Activated T-cell treated with anti-CD3 and anti-CD28 coated beads, Interleukin-2, amount 50 U/mL, for 72 hours (primary cell): ENCODE measurements at places on chromosomes 16 and 17. TPM values are rescaled to one million over a fixed set of nuclear protein-coding genes. Genes with fewer than 3 reads are reported as not detected.

DNA sequence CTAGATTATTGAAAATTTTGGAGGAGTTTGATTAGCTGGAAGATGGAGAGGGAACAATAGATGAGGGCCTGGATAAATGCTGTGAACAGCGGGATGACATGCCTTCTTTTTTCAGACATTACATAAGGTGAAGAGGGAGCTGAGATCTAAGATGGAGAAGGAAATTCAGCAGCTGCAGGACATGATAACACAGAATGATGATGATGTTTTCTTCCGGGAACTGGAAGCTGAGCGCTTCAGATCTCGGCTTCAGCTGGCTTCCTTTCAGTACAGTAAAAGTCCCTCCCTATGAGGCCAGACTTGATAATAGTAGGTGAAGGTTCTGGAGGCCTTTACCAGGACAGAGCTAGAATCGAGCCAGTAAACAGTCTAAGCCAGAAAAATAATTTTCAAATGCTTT, 30.7 kb downstream of the CEP95 start:
- DNase-seq = no peak

- DNase-seq = no peak
These were observed 2.5 kb upstream of the ST6GALNAC2 start for GRCh38 chr17:76588182-76588581.

Gene PPY
- total RNA-seq = not detected

GRCh38 chr17:79325709-79326430, 251.2 kb downstream of the ENGASE start:
- no peak for DNase-seq

DNA sequence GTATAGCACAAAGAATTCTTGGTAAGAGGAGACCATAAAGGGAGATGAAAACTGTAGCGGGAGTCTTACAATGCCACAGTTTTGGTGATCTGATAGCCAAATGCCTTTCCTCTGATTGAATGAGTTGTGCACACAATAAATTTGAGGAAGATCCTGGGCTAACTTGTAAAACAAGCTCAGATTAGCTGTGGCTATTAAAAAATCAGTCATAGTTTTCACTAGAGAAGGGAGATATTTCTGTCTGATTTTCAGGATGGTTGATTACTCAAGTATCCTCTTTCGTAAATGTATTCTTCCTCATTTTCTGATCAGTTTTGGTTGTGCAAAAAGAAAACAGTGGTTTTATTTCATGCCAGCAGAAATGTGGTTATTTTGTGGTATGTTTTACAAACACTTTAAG, 9.1 kb upstream of the METTL9 start:
- DNase-seq = no peak

DNA sequence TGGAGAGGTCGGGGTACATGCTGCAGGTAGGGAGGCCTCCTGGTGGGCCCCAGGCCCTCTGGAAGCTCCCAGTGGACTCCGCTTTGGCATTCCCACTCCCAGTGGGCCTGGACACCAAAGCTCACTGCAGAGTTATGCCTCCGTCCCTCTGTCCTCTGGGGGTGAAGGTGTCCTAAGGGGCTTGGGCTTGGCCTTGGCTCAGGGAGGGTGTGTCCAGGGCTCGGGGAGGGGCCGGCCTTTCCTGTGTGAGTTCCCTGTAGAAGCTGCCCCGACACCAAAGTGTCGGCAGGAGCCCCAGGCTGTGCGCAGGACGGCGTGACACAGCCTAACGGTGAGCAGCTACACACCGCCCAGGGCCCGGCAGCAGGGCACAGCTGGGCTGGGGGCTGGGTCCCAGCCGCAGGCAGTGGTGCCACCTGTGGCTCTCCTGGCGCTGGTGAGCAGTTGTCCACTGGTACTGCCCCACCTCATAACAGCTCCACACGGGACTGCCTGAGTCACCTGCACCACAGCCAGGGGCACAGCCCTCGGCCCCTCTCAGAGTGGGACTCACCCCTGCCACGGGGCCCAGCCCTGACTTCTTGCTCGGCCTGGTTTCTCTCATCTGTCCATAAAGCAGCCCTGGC, 6.1 kb downstream of the TEPSIN start:
- DNase-seq = no peak

Gene AGRP
- not detected for total RNA-seq

GRCh38 chr16:78689536-78689935, 590.1 kb downstream of the WWOX start:
- no peak for DNase-seq

Gene KLHL10
- total RNA-seq = 0.36 TPM

Gene GPR179
- 0.60 TPM for total RNA-seq

Gene ASPHD1
- 0.82 TPM for total RNA-seq

Gene ASGR2
- total RNA-seq = not detected

Gene CETP
- not detected for total RNA-seq

- DNase-seq = no peak
These were observed 42.9 kb downstream of the GAS7 start for GRCh38 chr17:10155371-10156076.

DNA sequence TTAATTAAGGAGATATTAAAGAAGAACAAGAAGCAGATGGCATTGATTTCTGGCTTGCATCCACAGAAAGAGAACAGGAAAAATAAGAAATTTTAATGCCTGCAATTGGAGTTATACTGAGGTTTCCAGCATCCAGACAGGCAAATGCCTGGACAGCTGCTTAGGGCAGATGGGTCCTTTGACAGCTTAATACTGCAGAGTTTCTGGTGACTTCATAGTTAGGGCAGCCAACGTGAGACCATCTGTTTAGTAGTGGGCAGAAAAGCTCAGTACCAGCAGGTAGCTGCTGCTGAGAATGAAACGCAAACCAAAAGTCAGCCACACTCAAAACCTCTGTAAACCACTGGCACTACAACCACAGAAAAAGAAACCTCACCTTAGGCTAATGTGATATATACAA, 109.8 kb downstream of the CDK5R1 start:
- DNase-seq = peak; percentile 4

- DNase-seq = no peak
These were observed 40.8 kb upstream of the ENDOV start for GRCh38 chr17:80374039-80374731.

GRCh38 chr17:5364156-5364555, 55.3 kb downstream of the NUP88 start:
- no peak for DNase-seq

Gene DNAH17
- total RNA-seq = 1.0 TPM

Gene KCNH4
- 0.39 TPM for total RNA-seq

DNA sequence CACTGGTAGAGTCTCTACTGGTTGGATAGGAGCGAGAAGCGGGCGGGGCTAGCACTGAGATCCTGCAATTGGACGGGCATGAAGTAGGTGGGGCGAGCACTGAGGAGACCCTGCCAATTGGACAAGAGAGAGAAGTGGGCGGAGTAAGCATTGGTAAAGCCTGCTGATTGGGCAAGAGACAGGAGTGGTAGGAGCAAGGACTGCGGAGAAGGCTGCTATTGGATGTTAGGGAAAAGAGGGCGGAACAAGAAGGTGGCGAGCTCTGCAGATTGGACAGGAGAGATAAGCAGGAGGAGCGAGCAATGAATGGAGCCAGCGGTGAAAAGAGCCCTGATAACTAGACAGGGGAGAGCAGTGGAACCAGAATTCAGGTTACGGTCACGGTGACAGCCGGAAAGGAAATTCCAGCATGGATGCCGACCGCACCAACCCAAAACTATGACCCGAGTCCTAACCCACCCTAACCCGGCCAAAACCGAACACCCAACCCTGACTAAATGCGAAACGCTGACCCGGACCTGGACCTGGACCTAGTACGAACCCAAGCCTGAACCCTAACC, 4.8 kb downstream of the SCGB1C2 start:
- peak; percentile 49 for DNase-seq

DNA sequence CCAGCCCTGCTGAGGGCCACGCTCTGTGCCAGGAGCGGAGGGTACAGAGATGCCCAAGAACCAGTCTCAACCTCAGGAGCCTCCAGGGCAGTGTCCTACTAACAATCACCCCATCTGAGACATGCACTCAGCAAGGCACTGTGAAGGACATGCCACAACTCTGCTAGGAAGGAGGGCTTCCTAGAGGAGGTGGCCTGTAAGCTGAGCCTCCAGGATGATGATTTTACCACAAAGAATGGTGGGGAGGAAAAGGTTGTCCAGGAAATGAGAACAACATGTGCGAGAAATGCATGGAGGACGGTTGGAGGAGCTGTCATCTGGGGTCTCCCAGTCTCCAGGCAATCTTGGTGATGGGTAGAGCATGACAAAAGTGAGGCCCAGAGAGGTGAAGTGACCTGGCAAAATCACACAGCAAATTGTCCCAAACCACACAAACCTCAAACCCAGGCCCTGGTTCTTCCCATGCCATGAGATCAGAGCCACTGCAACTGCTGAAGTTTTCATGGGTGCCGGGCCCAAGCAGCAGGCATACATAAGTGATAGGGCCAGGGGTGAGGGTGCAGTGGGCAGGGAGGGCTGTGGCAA, 30.5 kb downstream of the CNGB1 start:
- DNase-seq = no peak

DNA sequence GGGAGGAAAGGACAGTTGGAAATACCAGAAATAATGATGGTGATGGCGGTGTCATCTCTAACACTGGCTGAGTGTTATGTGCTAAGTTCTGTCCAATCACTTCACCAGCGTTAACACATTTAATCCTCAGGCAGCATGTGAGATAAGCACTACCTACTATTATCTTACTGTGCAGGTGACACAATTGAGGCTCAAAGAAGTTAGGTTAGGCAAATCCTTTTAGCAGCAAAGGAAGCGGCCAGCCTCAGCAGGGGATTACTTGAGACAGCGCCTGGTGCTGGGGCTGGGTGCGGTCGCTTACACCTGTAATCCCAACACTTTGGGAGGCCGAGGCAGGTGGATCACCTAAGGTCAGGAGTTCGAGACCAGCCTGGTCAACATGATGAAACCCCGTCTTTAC, 18.7 kb upstream of the DHX8 start:
- no peak for DNase-seq

GRCh38 chr16:30368122-30368791, 2.0 kb downstream of the TBC1D10B start:
- DNase-seq = no peak
